ENCODE measurements at places on chromosomes 1 and 21. TPM values are rescaled to one million over a fixed set of nuclear protein-coding genes. Genes with fewer than 3 reads are reported as not detected.

DNA sequence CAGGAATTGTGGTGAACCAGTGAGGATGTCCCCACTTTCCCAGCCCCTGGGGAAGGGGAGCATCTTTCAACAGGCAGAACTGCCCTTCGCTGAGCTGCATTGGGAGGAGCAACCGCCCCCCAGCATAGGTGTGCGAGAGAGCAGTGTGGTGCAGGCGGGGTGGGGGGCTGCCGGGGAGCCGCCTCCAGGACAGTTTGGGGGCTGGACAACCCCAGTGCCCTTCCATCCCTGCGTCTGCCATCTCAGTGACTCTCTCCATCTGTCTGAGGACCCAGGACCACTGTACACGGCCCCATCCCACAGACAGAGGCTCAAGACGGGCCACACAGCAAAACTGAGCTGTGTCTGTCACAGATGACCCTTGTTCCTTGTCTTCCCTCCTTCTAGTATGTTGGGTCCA lies 14.2 kb downstream of the PODN start:
- DNase-seq = no peak

- no peak for DNase-seq
Observed at GRCh38 chr1:162218975-162219374, 149.5 kb downstream of the NOS1AP start.

RGSL1 gene
- polyA plus RNA-seq = not detected

MX2 gene
- 2.5 TPM for polyA plus RNA-seq

PADI4 gene
- polyA plus RNA-seq = 0.57 TPM

- DNase-seq = no peak
Observed at GRCh38 chr1:159826441-159827101, at the start of gene SLAMF8. SLAMF8 (plus strand) TSS chr1:159826873; CDS start chr1:159826899, 26 bp downstream.

- no peak for DNase-seq
Observed at GRCh38 chr1:89608319-89608983, 24.5 kb upstream of the LRRC8C start.

- no peak for DNase-seq
Observed at GRCh38 chr1:4128616-4129015, 228.5 kb upstream of the C1orf174 start.

GRCh38 chr1:115874497-115874896 lies 33.6 kb upstream of the NHLH2 start:
- no peak for DNase-seq

GRCh38 chr1:5514527-5515183 lies 477.6 kb downstream of the NPHP4 start:
- peak; percentile 58 for DNase-seq

PDC gene
- 0.27 TPM for polyA plus RNA-seq

DNA sequence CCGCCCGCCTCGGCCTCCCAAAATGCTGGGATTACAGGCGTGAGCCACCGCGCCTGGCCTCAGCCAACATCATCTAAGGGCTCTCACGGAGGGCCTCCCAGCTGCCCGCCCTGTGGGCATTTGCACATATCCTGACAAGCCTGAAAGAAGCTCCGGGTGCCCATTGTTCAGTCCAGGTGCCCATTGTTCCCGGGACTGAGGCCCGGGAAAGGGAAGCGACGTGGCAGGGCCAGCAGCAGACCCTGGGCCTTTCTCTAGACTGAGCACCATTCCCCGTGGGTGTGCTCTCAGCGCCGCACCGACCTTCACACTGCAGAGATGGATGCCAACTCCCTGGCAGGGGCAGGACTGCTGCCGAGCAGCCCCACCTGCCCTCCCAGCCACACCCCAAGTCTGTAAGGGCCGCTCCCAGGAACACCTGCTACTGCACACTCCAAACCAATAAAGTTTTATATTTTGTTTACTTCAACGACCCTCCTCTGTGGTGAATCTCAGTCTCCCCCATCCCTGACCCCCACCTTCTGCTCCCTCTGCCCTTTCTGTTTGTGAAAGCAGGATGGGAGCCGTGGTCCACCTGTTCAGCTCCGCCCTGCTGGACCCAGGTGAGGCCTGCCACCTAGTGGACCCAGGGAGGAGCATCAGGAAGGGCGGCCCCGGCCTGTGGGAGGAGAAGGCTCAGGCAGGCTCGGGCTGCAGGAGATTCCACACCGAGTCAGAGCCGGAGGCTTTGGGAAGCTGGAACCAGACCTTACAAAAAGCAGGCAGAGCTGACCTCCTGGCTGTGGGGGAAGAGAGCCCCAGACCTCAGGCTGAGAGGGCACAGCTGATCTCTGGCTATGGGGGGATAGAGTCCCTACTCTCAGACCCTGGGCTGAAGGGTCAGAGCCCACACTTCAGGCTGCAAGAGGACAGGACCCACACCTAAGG lies 1.1 kb upstream of the TMEM82 start:
- DNase-seq = no peak

DNA sequence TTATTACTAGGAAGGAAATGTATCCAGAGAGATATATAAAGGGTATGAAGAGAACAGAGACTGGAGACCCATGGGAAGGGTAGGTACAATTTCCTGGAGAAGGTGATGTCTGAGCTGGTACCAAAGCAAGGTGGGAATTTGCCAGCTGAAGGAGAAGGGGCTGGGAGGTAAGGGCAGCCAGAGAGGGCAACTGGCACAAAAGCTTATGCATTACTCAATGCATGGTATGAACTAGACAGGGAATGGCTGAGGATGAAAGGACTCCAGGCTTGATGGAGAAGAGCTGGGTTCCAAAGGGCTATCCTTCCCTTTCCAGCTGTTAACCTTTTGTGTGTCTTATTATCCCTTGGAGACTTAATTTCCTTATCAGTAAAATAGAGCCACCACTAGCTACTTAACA lies 113.6 kb upstream of the GADD45A start:
- no peak for DNase-seq

GRCh38 chr1:245656189-245656717 lies 501.5 kb downstream of the KIF26B start:
- DNase-seq = no peak

DNA sequence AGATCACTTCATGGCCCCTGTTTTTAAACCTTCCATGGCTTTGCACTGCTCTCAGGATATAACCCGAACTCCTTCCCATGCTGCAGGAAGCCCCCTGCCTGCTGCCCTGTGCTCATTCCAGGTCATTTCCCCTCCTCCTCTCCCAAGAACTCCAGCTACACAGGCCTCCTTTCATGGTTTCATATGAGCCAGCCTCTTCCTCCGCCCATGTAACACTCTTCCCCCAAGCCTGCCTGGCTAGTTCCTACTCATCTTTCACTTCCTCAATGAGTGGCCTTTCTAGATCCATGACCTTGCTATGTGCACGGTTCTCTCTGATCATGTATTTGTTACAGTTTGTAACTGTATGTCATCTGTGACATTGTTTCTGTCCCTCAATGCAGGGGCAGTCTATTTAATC lies 3.1 kb upstream of the NCF2 start:
- no peak for DNase-seq

B3GALT2 gene
- polyA plus RNA-seq = 13.3 TPM

DNA sequence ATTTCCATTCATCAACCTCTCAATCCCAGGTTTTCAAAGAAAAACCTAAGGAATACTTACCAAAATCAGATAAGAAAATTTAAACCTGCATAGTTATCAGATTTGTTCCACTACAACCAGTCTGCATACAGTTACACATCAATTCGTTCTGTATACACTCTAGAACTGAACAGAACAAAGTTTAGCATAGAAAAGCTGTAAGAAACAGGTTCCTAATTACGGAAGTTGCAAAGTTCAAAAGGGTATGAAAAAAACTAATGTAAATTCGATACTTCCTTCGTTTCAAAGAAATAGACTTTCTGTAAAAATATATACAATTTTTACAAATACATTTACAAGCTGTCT lies 3.1 kb downstream of the MCL1 start:
- DNase-seq = no peak

REN gene
- not detected for polyA plus RNA-seq

DNA sequence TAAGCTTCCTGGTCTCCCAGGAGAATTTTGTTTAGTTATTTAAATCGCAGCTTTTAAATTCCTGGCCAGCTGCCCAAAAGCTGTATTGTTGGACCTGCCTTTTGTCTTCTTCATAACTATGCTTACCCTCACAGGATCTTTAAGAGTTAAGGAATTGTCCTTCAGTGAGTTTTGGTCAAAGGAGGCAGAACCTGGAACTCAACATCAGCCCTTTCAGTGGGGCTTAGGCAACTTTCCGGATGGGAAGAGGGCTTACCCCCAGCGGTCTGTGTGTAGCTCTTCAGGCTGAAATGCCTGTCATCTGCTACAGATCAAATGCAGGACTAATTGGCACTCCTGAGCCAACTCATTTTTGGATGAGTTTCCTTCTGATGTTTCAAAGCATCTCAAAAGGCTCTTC lies 402.6 kb downstream of the SIPA1L2 start:
- no peak for DNase-seq

EPS15 gene
- 30.4 TPM for polyA plus RNA-seq

LCE1B gene
- polyA plus RNA-seq = not detected

DNA sequence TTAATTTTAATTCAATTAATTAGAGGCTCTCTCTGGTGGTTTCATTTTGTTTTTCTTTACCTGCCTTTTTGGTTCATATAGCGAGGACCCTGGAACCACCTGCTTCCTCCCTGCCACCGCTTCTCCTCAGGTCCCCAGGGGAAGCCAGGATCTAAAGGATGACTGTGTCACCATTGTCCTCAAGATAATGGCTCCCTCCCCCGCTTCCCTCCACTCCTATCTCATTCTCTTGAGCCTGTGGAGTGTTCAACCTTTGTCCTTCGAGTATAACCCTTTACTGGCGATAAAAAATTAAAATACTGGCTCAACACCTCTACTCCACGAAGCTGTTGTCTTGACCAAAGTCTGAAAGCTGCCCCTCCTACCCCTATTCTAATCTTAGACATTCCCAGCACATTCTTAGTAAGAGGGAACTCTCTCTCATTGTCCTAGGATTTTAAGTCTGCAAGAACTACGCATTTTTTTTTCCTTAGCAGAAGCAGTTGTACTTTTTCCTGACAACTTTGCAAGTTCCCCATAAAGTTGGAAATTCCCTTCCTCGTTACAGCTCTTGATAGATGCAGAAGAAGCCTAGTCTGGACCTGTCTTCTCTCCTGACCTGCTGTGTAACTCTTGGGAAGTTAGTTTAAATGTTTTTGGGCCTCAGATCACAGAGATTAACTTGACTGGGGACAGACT lies 12.6 kb upstream of the MAPKAPK2 start:
- no peak for DNase-seq
